Fibroblast of lung (primary cell): ENCODE measurements at places on chromosomes 16 and 17. TPM values are rescaled to one million over a fixed set of nuclear protein-coding genes. Genes with fewer than 3 reads are reported as not detected.
A peak's percentile ranks its signal among the peaks of the same experiment; 100 is the strongest.

Gene MYH3
- total RNA-seq, result 0.50 and 0.51 TPM in 2 replicates

GRCh38 chr16:83947642-83948234 lies 5.3 kb upstream of the OSGIN1 start:
- DNase-seq, result no peak
- H3K4me3 ChIP-seq, result no peak overlapping the region
- H3K27me3 ChIP-seq, result no peaks in the 10 kb centered on the region
- peaks cover 3% of the 10 kb centered on the region for H3K4me1 ChIP-seq

- peaks cover 29% of the 10 kb centered on the region for H3K36me3 ChIP-seq
- no peaks in the 10 kb centered on the region for H3K4me1 ChIP-seq
- peak; percentile 19 for DNase-seq
- H3K27ac ChIP-seq, result no peak overlapping the region
- H3K4me3 ChIP-seq, result no peak overlapping the region
Measured at GRCh38 chr16:89536886-89537548, 23.5 kb upstream of the RPL13 start.

- H3K36me3 ChIP-seq, result no peaks in the 10 kb centered on the region
- DNase-seq, result no peak
- H3K27me3 ChIP-seq, result no peaks in the 10 kb centered on the region
- no peak overlapping the region for H3K27ac ChIP-seq
- H3K4me3 ChIP-seq, result no peak overlapping the region
Measured at GRCh38 chr16:17026600-17027242, 444.0 kb downstream of the XYLT1 start.

Gene KRTAP4-7
- total RNA-seq, result not detected in 2 replicates

DNA sequence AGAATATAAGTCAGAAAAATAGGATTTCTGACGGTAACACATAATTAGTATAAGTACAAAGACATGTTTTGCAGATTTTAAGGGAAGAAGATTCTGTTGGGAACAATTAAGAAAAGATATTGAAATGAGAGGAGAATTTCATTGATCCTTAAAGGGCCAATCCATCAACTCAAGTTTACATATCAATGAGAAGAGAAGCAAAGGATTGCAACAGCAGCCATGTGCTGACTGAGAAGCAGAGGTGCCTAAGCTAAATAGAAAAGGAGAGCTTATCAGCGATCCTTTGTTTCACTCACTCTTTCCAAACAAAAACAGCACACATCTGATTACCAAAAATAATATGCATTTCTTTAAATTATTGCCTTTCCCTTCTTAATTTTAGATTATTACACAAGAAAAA lies 94.6 kb downstream of the ITFG1 start:
- no peak for DNase-seq
- no peak overlapping the region for H3K27ac ChIP-seq
- no peaks in the 10 kb centered on the region for H3K4me1 ChIP-seq
- no peak overlapping the region for H3K4me3 ChIP-seq
- no peaks in the 10 kb centered on the region for H3K36me3 ChIP-seq
- H3K27me3 ChIP-seq, result no peaks in the 10 kb centered on the region

GRCh38 chr17:69921046-69921445 lies 154.0 kb upstream of the KCNJ16 start:
- H3K27me3 ChIP-seq, result no peaks in the 10 kb centered on the region
- no peak overlapping the region for H3K4me3 ChIP-seq
- H3K36me3 ChIP-seq, result no peaks in the 10 kb centered on the region
- no peak for DNase-seq
- no peaks in the 10 kb centered on the region for H3K4me1 ChIP-seq

DNA sequence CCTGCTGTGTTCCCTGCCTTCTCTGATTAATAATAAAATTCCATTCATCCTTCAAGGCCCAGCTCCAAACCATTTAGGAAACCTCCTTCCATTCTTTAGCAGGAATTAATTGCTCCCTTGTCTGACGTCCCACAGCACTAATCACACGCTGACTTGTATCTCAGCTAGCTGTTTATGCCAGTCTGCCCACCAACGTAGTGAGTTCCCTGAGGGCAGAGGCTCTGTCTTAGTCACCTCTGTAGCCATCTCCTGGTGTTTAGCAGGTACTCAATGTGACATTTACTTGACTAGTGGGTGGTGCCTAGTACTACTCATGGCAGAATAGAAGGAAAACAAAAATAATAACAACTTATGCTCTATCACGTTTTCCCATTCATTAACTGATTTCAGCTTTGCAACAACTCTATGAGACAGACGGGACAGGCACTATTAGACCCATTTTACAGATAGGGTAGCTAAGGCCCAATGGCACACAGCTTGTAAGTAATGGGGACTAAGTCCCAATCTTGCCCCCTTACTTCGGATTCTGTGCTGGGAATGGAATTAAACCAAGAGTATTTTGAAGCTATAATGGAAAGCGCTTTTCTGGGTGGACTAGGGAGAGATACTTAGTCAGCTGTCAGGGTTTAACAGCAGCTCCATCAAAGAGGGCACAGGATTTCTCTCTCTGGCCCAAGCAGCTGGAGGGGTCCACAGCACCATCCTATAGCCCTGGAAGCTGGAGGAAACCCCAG lies 931 bp upstream of the WIPF2 start:
- H3K4me1 ChIP-seq, result peaks cover 3% of the 10 kb centered on the region
- no peak overlapping the region for H3K4me3 ChIP-seq
- peak overlapping the region; percentile 97 for H3K27ac ChIP-seq

Gene CHST4
- not detected in 2 replicates for total RNA-seq

GRCh38 chr16:29645694-29646187 lies 17.3 kb upstream of the SPN start:
- no peak overlapping the region for H3K27ac ChIP-seq
- DNase-seq, result no peak
- no peaks in the 10 kb centered on the region for H3K27me3 ChIP-seq
- no peaks in the 10 kb centered on the region for H3K4me1 ChIP-seq
- no peak overlapping the region for H3K4me3 ChIP-seq

Gene PLEKHH3
- 19.3 and 24.6 TPM in 2 replicates for total RNA-seq

DNA sequence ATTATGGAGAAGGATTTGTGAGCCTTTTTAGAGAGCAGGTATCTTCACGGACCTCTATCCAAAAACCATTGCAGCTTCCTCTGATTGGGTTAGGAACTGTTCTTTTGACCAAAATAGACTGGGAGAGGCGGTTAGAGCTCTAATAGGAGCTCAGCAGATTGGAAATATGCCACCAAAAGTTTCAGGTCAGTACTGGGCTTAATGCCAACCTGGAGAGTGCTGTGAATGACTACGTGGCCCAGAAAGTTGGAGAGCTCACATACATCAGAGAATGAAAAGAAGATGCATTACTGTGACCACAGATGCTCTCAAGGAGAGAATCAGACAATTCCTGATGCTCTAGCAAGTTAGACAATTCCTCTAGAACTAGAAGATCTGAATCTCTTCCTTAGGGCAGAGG lies 86.5 kb downstream of the ABCA8 start:
- no peaks in the 10 kb centered on the region for H3K4me1 ChIP-seq
- no peaks in the 10 kb centered on the region for H3K27me3 ChIP-seq
- H3K4me3 ChIP-seq, result no peak overlapping the region
- H3K27ac ChIP-seq, result no peak overlapping the region
